CD4-positive, alpha-beta T cell treated with Interleukin-15 for 1 hour (primary cell): ENCODE measurements at places on chromosomes 5 and 9.

- no peak for DNase-seq
Measured at GRCh38 chr9:110782701-110783100, 114.1 kb downstream of the MUSK start.

DNA sequence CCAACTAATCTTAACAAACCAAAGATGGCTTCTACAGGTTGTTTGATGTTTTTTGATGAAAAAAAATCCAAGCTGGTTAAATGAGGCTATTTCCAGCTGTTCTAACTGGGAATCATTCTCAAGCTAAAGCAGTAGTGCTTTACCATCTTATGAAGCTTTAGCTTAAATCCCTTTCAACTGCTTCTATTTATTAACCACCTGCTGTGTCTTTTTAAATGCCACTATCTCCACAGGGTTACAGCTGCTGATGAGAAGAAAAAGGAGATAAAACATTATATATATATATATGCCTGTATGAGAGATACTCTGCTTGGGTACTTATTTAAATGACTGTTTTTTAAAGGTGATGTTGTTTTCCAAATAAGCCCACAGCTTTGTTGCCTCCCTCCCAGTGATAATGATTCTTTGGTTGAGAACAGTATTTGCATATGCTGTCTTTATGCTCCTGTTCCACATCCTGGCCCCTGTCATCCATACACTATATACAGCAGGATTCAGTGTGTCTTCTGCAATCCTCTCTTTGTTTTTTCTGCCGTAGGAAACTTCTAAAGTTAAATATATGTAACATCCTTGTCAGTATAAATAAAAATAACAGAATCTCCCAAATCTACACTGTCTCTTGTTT lies 164.0 kb downstream of the PAM start:
- DNase-seq, result no peak

- no peak for DNase-seq
Measured at GRCh38 chr9:126925876-126926275, 11.3 kb downstream of the RALGPS1 start.

- DNase-seq, result no peak
Measured at GRCh38 chr5:120258123-120258522, 206.0 kb upstream of the PRR16 start.

DNA sequence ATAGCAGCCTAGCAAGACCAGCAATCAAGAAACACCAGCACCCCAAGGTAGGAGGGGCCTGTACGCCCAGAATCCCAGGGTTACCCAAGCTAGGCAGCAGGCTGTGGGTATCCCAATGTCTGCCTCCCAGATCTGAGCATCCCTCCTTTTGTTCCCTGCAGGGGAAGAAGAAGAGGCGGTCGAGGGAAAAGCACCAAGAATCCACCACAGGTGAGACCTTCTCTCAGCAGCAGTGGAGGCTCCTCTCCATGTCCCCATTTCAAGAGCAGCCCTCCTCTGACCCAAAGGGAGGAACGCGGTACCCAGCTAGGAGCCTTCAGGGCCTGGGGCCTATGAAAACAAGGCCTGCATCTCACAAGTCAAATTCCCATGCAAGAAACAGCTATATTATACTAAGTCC lies 28.9 kb downstream of the TCF7 start:
- no peak for DNase-seq

DNA sequence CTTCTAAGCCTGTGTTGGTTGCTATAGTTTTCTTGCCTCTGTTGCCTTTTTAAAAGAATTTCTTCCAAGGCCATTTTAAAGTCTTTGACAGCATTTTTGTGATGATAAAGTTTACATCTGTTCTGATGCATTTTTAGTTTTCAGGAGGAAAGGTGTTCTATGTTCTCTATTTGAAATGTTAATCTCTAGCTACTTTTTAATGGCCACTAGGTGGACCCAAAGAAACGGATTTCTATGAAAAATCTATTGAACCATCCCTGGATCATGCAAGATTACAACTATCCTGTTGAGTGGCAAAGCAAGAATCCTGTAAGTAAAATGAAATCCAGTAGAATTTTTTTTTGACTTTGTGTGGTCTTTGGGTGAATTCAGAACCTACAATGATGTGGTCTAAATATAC lies 60.2 kb downstream of the MELK start:
- no peak for DNase-seq

DNA sequence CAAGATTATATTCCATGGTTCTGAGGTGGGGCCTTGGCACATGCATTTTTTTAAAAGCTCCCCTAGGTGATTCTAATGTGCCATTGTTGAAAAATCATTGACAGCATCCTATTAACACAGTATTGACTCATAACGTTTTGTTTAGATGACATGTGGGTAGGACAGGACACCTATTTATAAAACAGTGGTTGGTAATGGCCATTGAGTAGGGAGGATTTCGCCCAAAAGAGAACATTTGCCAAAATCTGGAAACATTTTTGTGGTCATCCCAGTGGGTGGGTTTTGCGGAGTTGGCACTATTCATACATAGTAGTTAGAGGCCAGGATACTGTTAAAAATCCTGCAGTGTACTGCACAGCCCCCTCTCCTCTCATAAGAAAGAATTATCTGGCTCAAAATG lies 6.4 kb upstream of the CHD1 start:
- DNase-seq, result no peak

DNA sequence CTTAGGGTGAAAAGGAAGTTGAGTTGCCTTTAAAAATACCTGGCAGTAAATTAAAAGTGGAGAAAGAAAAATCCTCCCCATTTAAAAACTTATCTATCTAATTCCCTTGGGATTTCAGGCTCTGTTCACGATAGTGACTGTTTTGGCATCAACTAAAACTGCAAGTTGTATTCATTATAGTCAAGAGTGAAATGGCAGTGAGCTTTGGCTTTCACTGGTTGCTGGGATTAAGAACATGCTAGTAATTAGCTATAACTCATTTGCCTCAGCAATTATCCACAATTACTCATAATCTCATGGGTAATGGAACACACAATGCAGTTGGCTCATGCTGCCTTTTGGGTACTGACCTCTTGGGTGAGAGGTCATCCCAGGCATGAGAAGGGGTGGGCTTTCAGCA lies 250.1 kb downstream of the GAS1 start:
- no peak for DNase-seq

- no peak for DNase-seq
Measured at GRCh38 chr9:135945969-135946368, 15.2 kb downstream of the UBAC1 start.

- DNase-seq, result peak; percentile 37
Measured at GRCh38 chr9:20989923-20990341, 41.5 kb downstream of the HACD4 start.

DNA sequence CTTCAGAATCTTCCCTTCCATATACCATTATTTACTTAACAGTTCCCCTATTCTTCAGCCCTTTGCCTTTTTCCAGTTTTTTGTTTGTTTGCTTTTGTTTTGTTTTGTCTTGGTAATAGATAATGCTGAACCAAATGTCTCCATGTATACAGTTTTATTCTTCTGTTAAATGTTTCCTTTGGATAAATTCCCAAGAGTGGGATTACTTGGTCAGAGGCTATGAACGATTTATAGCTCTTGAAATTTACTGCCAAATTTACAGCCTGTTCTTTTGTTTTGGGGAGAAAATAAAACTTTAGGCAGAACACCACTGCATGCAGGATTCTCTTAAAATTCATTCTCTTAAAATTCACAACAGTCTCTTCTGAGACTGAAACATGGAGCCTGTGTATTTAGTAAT lies 38.6 kb downstream of the NR4A3 start:
- no peak for DNase-seq

DNA sequence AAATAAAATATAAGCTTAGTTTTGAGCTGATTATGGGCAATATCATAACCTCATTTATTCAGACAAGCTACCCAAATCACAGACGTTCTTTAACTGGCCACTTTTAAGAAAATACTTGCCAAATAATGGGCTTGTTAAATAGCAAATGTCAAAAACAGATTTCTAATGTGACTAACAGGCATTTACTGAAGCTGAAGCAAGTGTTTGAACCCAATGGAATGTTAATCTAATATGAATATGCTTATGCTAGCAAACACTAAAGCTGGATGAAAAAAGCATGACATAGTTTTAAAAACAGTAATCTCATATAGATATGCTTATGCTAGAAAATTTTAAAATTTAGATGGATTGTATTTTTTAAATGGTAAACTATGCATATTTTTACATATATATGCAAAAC lies 411.6 kb upstream of the PTGER4 start:
- DNase-seq, result no peak

DNA sequence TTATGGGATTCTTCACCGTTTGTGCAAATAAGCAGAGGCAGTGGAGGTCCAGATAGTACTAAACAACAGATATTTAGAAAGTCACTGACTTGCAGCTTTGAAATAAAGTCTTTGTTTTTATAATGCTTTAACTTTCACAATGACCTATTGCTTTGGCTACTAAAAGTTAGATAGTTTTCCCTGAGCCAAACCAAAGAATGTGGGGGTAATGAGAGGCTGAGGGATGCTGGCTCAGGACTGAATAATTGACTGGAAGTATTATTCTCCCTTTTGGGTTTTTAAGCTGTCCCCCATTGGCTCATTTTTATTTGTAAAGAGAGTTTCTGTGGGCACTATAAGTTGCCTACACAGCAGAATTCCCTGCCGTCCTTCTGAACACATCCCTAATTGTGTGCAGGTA lies 99.2 kb upstream of the ACTBL2 start:
- no peak for DNase-seq

- no peak for DNase-seq
Measured at GRCh38 chr9:90724880-90725279, 76.7 kb upstream of the SYK start.

DNA sequence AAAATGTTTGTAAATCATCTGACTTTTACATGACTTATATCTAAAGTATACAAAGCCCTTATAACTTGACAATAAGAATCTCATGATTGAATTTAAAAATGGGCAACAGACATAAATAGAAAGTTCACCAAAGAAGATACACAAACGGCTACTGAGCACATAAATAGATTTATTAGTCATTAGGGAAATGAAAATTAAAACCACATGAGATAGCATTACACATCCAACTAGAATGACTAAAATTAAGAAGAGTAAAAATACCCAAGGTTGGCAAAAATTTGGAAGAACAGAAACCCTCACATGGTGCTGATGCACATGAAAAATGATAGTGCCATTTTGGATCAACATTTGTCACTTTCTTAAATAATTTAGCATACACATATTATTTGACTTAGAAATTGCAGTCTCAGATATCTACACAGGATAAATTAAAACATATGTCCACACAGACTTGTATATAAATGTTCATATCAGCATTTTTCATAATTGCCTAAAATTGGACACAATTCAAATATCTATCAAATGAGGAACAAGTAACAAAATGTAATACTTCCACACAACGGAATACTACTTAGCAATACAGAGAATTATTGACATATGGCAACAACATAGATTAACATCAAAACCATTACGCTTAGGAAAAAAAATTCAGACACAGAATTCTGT lies 359.1 kb upstream of the DAB2 start:
- DNase-seq, result no peak

DNA sequence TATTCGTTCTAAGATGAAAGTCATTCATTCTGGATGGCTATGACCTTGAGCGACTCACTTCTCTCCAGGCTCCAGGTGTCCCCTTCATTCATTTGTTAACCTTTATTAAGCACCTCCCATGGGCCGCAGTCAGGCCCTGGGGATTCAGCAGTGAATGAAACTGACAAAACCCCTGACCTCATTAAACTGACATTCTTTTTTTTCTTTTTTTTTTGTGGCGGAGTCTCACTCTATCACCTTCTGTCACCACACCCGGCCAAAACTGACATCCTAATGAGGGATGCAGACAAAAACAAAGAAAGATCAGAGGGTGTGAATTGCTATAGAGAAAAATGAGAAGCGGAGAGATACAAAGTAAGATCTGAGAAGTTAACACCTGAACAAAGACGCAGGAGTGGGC lies 16.5 kb upstream of the ODF2 start:
- no peak for DNase-seq

DNA sequence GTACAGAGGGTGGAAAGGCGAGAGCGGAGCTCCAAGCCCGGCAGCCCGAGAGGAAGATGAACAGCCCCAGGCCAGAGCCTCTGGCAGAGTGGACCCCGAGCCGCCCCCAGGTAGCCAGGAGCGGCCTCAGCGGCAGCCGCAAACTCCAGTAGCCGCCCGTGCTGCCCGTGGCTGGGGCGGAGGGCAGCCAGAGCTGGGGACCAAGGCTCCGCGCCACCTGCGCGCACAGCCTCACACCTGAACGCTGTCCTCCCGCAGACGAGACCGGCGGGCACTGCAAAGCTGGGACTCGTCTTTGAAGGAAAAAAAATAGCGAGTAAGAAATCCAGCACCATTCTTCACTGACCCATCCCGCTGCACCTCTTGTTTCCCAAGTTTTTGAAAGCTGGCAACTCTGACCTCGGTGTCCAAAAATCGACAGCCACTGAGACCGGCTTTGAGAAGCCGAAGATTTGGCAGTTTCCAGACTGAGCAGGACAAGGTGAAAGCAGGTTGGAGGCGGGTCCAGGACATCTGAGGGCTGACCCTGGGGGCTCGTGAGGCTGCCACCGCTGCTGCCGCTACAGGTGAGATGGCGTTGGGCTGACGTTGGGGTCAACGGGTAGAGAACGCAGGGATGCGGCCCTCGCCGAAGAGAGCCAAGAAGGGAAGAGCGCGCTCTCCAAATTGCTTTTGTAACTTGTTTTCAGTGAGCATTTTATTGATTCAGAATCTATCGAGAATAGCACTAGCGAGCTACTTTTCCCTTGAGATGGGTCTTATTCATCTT lies at the start of gene PTGER4:
Gene PTGER4, plus strand, starts transcription at position 3 of the 769 bp plus-strand sequence. CDS start 1,079 bp downstream, outside the sequence.
- no peak for DNase-seq

DNA sequence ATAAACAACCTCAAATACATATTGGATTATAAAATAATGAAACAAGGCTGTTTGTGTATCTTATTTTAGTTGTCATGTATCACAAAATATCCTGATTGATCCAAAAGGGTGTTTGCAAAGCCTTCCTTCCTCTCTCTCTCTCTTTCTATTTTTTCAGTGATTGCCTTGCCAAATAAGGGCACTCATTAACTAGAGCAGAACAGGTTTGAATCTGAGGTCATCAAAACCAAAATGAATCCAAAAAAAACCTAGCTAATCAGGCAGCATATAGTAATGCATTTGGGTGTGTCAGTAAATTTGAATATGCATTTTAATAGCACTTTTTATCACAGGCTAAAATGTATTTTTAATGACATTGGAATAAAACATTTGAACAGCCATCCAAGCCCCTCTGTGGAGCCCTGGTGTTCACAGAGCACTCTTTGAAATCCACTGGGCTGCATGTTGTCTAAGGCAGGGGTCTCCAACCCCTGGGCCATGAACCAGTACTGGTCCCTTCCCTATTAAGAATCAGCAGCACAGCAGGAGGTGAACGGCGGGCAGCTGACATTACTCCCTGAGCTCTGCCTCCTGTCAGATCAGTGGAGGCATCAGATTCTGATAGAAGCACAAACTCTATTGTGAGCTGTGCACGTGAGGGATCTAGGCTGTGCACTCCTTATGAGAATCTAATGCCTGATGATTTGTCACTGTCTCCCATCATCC lies 171.8 kb upstream of the RAI14 start:
- DNase-seq, result no peak

- peak; percentile 71 for DNase-seq
Measured at GRCh38 chr9:122350577-122351355, 20.1 kb upstream of the PTGS1 start.

- no peak for DNase-seq
Measured at GRCh38 chr5:169024421-169024820, 276.5 kb downstream of the SLIT3 start.

- no peak for DNase-seq
Measured at GRCh38 chr9:130732793-130733221, 39.2 kb downstream of the EXOSC2 start.

GRCh38 chr5:5062525-5063302 lies 77.4 kb upstream of the ADAMTS16 start:
- no peak for DNase-seq

GRCh38 chr5:55896663-55897062 lies 45.5 kb downstream of the IL31RA start:
- DNase-seq, result no peak

- DNase-seq, result no peak
Measured at GRCh38 chr5:57368010-57368409, 114.6 kb downstream of the ACTBL2 start.
